Transverse colon (tissue), 4 donors: ENCODE measurements at places on chromosomes 5 and 9.
A peak's percentile ranks its signal among the peaks of the same experiment; 100 is the strongest.

DNA sequence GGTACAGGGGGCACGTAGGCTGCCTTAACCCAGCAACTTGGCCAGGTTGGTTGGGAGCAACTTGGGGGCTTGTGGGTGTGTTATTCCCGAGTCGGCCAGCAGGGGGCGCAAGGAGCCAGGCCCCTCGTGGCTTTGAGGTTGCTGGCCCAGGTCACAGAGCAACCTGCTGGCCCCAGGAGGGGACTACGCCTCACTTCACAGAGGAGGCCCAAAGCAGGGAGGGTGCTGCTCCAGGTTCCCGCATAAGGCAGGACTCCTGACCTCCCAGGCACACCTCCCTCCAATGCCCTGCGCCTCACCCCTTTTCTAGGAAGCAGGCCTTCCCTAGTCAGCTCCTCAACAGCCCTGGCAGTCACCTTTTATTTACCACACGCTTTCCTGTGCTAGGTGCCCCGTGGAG lies 18.1 kb downstream of the KYAT1 start:
- H3K4me1 ChIP-seq: no peaks in the 10 kb centered on the region
- no peaks in the 10 kb centered on the region for H3K27me3 ChIP-seq
- no peak overlapping the region for H3K4me3 ChIP-seq
- no peak overlapping the region for H3K27ac ChIP-seq
- no peaks in the 10 kb centered on the region for H3K36me3 ChIP-seq

GRCh38 chr9:6633378-6633777 lies 12.2 kb downstream of the GLDC start:
- H3K4me3 ChIP-seq: no peak overlapping the region
- H3K36me3 ChIP-seq: no peaks in the 10 kb centered on the region
- no peaks in the 10 kb centered on the region for H3K4me1 ChIP-seq
- no peak overlapping the region for H3K27ac ChIP-seq

DNA sequence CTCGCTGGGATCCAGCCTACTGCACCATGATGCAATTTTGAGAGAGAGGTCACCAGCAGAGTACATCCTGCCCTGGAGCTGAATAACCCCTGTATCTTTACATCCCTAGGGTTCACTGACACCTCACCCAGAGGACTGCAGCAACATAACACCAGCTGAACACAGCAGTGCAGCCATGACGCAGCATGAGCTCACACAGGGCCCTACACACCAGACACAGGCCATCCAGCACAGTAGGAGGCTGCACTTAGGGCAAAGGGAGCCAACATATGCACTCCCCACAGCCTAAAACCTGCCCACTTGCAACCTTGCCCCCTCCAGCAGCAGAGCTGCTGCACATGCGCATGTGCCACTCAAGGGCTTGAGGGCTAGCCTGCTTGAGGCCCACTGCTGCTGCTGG lies 157.3 kb upstream of the SMARCA2 start:
- no peak for DNase-seq
- H3K27me3 ChIP-seq: no peaks in the 10 kb centered on the region
- no peak overlapping the region for H3K4me3 ChIP-seq
- no peaks in the 10 kb centered on the region for H3K36me3 ChIP-seq

- H3K36me3 ChIP-seq: peaks cover 6% of the 10 kb centered on the region
- no peak overlapping the region for H3K27ac ChIP-seq
- H3K4me3 ChIP-seq: no peak overlapping the region
- no peaks in the 10 kb centered on the region for H3K4me1 ChIP-seq
Measured at GRCh38 chr5:150399524-150400211, 13.0 kb downstream of the CD74 start.

DNA sequence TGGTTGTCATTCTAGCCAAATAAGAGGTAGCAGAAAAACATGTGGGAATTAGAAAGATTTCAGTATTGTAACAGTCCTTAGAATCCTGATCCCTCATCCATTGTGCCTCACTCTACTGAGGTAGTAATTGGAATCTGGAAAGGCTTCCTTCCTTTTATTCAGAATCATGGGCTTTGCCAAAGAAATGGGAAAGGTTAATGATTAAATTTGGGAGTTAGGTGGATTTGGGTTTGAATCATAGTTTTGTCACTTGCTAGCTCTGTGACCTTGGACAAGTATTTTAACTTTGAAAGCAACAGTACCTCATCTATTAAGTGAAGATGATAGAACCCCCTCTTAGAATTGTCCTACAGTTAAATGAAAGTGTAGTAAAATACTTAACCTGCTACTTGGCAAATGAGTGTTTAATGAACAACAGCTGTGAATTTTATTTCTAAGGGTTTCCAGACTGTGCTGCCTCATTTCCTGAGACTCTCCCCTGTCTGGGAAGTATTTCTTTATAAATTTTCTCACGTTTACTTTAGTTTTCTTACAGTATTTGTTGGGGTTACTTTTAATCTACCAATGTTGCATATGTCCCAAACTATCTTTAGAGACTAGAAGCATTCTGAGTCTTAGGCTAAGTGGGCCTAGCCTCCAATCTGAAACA lies 11.7 kb downstream of the SPDL1 start:
- no peak overlapping the region for H3K4me3 ChIP-seq
- no peak overlapping the region for H3K27ac ChIP-seq
- H3K27me3 ChIP-seq: no peaks in the 10 kb centered on the region

DNA sequence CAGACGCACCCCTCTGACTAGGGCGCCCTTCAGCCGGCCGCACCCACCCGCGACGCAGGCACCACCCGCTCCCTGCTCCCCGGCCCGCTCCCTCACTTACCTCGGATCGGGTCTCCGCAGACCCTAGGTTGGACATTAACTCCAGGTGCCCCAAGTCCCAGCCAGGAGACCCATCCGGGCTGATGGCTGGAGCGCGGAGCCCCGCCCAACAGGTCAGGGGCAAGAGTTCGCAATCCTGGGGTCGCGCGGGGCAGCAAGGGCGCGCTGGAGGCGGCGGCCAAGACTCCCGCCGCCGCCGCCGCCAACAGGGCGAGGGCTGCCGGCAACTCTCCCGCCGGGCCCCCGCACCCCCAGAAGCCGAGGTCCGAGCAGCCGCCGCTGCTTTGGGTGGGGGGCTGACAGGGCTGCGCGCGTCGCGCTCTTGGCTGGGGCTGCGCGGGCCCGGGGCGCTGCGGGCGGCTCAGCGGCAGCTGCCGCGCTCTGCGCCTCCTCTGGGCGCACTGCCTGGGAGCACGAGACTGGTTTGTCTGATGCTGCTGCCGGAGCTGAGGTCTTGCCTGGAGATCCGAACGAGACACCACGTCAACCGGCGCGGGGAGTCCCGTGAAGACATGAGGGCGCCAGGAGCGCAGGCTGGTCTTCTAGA lies at the start of gene GDNF:
GDNF (minus strand) TSS at position 635 of the 646 bp plus-strand sequence. CDS start 5,245 bp downstream, outside the sequence.
- H3K4me3 ChIP-seq: peak within 1 kb of the TSS; percentile 60
- H3K4me1 ChIP-seq: no peaks in the 10 kb centered on the region
- H3K36me3 ChIP-seq: no peaks in the 10 kb centered on the region
- H3K27me3 ChIP-seq: peaks cover 70% of the 10 kb centered on the region

- DNase-seq: no peak
- no peak overlapping the region for H3K4me3 ChIP-seq
- no peak overlapping the region for H3K27ac ChIP-seq
- H3K27me3 ChIP-seq: peaks cover 27% of the 10 kb centered on the region
- peaks cover 7% of the 10 kb centered on the region for H3K4me1 ChIP-seq
Measured at GRCh38 chr9:134505032-134505431, 136.6 kb upstream of the COL5A1 start.

GRCh38 chr9:21568484-21568883 lies 86.4 kb upstream of the IFNE start:
- peaks cover 71% of the 10 kb centered on the region for H3K27me3 ChIP-seq
- DNase-seq: no peak
- no peak overlapping the region for H3K4me3 ChIP-seq
- H3K36me3 ChIP-seq: no peaks in the 10 kb centered on the region

- no peaks in the 10 kb centered on the region for H3K27me3 ChIP-seq
- no peak overlapping the region for H3K27ac ChIP-seq
- H3K4me3 ChIP-seq: no peak overlapping the region
- H3K36me3 ChIP-seq: no peaks in the 10 kb centered on the region
- H3K4me1 ChIP-seq: no peaks in the 10 kb centered on the region
Measured at GRCh38 chr5:17287501-17288155, 70.2 kb downstream of the BASP1 start.

GRCh38 chr5:41747708-41748107 lies 122.5 kb downstream of the OXCT1 start:
- no peaks in the 10 kb centered on the region for H3K27me3 ChIP-seq
- no peaks in the 10 kb centered on the region for H3K4me1 ChIP-seq
- no peak for DNase-seq
- H3K4me3 ChIP-seq: no peak overlapping the region
- no peak overlapping the region for H3K27ac ChIP-seq
- no peaks in the 10 kb centered on the region for H3K36me3 ChIP-seq

GRCh38 chr9:101601904-101602765 lies 7.4 kb upstream of the PPP3R2 start:
- no peaks in the 10 kb centered on the region for H3K4me1 ChIP-seq
- no peak overlapping the region for H3K27ac ChIP-seq
- no peaks in the 10 kb centered on the region for H3K36me3 ChIP-seq
- H3K4me3 ChIP-seq: no peak overlapping the region
- no peak for DNase-seq

DNA sequence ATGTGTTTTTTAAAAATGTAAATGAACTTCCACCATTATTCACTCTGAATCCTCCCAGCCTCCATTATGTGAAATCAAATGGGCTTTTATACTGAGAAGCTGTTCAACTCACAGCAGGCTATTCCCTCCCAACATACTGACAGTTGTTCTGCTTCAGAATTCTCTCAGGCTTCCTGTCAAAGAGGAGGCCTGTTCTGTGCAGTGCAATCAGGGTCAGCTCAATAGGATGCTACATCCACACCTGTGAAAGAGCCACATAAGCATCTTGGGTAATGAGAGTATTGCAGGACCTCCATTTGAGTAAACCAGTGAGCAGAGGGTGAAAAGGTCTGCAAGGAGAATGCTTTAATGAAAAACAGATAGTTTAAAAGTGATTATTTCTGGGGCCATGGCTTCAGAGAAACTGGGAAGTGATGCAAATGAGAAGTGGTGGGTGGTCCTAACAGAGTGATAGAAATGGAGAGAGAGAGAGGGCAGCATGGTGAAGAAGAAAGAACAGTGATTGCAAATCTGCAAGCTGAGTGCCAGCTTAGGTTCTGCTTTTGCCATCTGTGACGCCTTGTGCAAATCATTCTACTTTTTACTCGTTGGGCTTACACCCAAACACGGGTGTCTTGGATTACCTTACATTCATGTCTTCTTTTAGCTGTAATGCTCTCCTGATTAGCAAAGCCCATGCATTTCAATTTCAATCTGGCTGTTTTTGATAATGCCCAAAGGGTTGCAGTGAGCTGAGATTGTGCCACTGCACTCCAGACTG lies 202.5 kb upstream of the NMUR2 start:
- no peaks in the 10 kb centered on the region for H3K27me3 ChIP-seq
- no peak overlapping the region for H3K4me3 ChIP-seq
- no peaks in the 10 kb centered on the region for H3K4me1 ChIP-seq
- no peaks in the 10 kb centered on the region for H3K36me3 ChIP-seq
- DNase-seq: no peak

GRCh38 chr5:35230038-35230611 lies at the start of gene PRLR:
PRLR (minus strand) TSS chr5:35230487; CDS start chr5:35089620, 140,867 bp downstream.
- peaks cover 16% of the 10 kb centered on the region for H3K27me3 ChIP-seq
- H3K4me1 ChIP-seq: peaks cover 9% of the 10 kb centered on the region
- peak; percentile 62 for DNase-seq
- H3K27ac ChIP-seq: peak within 1 kb of the TSS; percentile 81

- DNase-seq: no peak
- no peaks in the 10 kb centered on the region for H3K4me1 ChIP-seq
- no peaks in the 10 kb centered on the region for H3K27me3 ChIP-seq
Measured at GRCh38 chr5:171570244-171570825, 150.9 kb downstream of the FGF18 start.

- H3K36me3 ChIP-seq: no peaks in the 10 kb centered on the region
- no peak overlapping the region for H3K27ac ChIP-seq
- no peak overlapping the region for H3K4me3 ChIP-seq
- H3K27me3 ChIP-seq: no peaks in the 10 kb centered on the region
- no peak for DNase-seq
- no peaks in the 10 kb centered on the region for H3K4me1 ChIP-seq
Measured at GRCh38 chr5:92944903-92945604, 636.0 kb downstream of the NR2F1-AS1 start.

GRCh38 chr5:10734037-10734709 lies 26.9 kb downstream of the DAP start:
- no peak overlapping the region for H3K27ac ChIP-seq
- H3K4me1 ChIP-seq: no peaks in the 10 kb centered on the region
- no peak for DNase-seq
- H3K27me3 ChIP-seq: no peaks in the 10 kb centered on the region

DNA sequence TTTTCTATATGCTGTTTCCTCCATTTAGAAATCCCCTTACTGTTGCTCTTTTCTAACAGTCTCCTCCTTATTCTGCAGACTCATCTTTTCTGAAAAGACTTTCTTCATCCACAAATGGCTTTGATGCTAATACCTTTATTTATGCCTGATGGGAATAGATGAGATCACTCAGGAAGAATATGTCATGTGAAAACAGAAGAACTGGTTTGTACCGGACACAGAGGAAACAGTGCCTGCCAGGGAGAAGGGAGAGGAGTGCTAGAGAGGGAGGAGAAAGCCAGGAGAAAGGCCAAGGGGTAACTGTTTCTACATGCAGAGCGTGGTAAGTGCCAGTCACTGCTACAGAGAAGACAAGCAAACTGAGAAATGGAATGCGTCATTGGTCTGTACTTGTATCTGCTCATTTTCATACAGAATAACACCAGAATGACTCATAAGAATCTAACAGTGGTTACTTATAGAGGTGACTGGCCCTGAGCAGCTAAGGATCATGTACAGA lies 45.9 kb upstream of the PJA2 start:
- DNase-seq: peak; percentile 11
- no peaks in the 10 kb centered on the region for H3K27me3 ChIP-seq
- H3K36me3 ChIP-seq: no peaks in the 10 kb centered on the region
- H3K27ac ChIP-seq: peak overlapping the region; percentile 51

GRCh38 chr5:111829701-111830100 lies 72.7 kb upstream of the NREP start:
- H3K4me3 ChIP-seq: no peak overlapping the region
- no peak for DNase-seq
- H3K4me1 ChIP-seq: no peaks in the 10 kb centered on the region
- H3K27me3 ChIP-seq: no peaks in the 10 kb centered on the region
- no peaks in the 10 kb centered on the region for H3K36me3 ChIP-seq

- H3K4me1 ChIP-seq: no peaks in the 10 kb centered on the region
Measured at GRCh38 chr5:180739271-180739670, 587 bp downstream of the OR2Y1 start.

DNA sequence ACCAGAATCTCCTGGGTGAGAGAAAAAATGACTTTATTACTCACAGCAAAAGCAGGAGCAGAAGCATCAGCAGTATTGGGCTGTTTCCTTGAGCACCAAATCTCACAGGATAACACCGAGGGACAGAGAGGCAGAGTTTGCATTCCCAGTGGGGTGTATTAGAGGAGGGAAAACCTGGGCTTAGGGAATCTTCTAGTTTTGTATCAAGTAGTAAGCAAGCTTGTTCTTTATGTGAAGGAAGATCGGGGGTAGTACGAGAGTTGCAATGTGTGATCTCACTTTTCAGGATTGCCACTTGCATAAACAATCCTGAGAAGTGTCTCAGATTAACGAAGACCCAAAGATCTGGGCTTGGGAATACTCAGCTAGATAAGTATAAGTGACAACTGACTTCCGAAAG lies 1163.0 kb downstream of the TAF11L14 start:
- H3K36me3 ChIP-seq: no peaks in the 10 kb centered on the region
- no peak overlapping the region for H3K27ac ChIP-seq
- DNase-seq: no peak
- H3K4me3 ChIP-seq: no peak overlapping the region
- H3K4me1 ChIP-seq: no peaks in the 10 kb centered on the region
